ENCODE measurements at places on chromosomes 6 and 20.

- DNase-seq = no peak
Observed at GRCh38 chr20:24872291-24873024, 76.6 kb upstream of the CST7 start.

- no peak for DNase-seq
Observed at GRCh38 chr6:157831424-157832249, 8.6 kb downstream of the SNX9 start.

DNA sequence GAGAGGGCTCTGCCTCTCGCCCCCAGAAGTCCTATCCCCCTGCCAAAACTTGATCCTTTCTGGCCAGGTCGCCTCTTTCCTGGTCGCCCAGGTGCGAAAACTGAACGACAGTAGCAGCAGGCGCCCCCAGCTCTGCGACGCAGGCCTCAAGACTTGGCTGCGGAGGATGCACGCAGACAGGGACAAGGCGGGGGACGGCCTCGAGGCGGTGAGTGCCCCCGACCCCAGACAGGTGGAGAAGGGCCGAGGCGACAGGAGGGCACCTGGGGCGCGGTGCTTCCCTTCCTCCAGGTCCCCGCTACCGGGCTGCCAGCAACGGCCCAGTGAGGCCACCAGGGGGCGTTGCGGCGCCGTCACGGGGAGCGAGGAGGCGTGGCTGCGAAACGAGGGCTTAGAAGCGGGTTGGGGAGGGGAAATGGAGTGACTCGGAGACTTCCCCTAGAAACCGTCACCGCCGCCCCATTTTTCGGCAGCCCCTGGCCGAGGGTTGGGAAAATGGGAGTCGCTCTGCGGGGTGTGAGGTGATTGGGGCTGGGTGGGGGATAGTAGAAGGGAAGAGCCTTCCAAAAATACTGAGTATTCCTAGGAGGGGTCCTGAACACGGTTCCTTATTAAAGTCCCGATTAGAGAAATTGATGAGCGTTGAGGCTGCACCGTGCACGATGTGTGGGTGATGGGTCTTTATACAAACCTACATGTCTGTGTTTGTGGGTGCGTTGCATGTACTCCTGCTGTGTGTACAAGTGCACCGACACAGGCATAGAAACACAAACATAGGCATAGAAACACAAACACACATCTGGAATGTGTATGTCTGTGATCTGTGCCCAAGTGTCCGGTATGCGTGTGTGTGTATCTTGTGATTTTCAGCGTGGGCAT, 44.6 kb downstream of the ARHGAP40 start:
- peak; percentile 59 for DNase-seq

DNA sequence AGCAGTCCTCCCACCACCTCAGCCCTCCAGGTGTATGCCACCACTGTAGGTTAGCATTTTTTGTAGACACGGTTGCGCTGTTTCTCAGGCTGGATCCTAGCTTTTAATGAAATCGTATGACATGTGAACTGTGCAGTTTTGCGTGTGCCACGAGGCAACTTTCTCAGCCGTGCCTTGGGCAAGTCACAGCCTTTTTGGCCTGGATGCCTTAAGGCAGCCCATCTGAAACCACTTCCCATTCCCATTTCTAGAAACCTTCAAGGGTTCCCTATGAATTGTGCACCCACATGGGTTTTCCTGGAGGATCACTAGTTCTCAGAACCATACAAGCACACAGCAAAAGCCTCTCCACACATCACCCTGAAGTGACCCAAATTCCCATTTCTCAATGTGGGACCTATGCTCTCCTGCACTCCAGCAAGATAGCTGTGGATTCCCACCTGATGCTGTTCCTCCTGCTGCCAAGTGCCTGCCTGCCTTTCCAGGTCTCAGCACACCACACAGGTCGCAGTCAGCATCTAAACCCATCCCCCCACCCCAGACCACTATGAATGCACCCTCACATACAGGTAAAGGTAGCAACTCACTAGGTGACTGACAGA, 28.9 kb downstream of the SNX5 start:
- no peak for DNase-seq

DNA sequence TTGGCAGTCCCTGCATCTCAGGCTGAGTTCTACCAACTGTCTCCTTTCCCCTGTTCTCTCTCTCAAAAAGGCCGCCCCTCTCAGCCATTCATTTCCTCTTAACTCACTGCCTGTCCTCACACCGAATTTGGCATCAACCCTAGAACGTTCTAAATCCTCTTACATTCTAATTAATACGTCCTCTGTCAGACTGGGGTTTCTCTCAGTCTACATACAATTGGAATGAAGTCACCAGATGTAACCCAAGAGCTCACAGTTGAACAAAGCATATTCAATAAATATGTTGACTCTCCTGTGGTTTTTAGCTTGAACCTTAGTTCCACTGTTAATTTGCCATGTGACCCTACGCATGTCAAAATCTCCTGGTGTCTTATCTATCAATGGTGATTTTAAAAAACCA, 269.6 kb downstream of the CLIC5 start:
- DNase-seq = no peak

GRCh38 chr6:133610227-133610840, 278.6 kb upstream of the TCF21 start:
- DNase-seq = no peak

DNA sequence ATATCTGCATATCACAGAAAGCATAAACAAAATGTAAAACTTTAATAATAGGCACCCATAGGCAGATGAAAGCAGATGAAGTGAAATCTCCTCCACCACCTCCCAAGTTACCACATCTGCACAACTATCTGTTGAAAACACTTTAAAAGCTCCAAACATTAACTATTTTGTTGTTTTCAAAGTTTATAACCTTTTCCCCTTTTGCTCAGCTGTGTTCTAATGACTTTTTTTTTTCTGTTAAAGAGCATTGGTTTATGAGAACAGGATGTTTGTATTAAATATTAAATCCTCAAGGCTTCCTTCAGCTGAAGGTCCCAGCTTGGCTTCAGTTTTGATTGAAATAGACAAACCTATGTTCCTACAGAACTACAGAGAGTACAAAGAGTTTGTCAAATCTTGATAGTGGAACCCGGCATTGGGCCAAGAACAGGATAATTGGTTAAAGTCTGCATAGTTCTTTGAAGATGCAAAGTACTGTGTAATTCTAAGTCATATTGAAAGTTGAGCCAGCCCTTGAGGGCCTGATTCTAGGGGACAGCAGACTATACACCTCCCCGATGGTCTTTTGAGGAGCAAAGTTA, 255.1 kb upstream of the JAG1 start:
- DNase-seq = no peak

DNA sequence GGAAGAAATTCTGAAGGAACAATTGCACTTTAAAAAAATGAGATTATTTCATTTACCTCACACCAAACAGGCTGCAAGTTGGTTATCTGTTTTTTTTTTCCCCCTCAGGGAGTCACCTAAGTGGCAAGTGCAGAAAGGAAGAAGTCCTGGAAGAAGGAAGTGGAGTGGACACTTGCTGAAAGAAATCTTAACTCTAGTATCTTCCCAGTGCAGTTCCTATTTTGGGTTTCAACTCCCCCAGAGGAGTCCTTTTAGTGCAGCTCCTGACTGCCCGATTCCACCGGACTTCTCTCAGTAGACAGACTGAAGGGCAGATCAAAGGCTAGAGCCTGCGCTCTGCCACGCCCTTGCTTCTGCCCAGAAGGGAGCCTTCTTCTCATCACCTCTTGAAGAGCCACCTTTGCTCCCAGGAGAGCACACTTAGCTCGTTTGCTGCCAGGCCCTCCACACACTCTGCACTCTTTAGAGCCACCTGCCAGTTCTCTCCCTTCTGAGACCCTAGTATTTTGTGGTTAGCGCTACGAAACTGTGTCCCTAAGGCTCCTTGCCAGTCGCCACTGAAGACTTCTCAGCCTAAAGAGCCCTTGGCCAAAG, 4.9 kb downstream of the MTCL3 start:
- no peak for DNase-seq

DNA sequence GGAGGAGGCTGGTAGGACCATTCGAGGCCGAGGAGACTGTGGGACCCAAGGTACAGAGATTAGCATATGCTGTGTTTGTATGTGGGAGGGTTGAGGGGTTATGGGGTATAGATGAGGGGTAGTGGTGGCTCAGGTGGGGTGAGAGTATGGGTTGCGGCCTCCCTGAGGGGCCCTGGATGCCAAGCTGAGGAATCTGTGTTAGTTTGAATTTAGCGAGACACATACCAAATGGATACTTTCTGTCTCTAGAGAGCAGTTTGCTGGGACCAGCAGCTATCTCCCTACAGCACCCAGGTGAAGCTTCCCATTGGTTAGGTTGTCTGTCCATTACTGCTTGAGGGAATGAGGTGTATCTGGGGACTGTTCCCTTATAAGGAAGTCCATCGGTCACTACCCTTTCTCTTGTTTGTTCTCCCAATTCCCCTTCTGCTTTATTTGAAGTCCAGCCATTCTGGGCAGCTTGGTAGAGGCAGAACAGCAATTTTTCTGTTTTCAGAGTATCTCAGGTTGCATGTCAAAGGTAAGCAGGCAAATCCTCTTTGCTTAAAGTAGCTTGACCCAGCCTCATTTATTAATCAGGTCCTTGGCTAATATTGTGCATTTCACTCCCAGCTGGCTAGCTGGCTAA, 15.2 kb downstream of the CHMP4B start:
- DNase-seq = no peak

DNA sequence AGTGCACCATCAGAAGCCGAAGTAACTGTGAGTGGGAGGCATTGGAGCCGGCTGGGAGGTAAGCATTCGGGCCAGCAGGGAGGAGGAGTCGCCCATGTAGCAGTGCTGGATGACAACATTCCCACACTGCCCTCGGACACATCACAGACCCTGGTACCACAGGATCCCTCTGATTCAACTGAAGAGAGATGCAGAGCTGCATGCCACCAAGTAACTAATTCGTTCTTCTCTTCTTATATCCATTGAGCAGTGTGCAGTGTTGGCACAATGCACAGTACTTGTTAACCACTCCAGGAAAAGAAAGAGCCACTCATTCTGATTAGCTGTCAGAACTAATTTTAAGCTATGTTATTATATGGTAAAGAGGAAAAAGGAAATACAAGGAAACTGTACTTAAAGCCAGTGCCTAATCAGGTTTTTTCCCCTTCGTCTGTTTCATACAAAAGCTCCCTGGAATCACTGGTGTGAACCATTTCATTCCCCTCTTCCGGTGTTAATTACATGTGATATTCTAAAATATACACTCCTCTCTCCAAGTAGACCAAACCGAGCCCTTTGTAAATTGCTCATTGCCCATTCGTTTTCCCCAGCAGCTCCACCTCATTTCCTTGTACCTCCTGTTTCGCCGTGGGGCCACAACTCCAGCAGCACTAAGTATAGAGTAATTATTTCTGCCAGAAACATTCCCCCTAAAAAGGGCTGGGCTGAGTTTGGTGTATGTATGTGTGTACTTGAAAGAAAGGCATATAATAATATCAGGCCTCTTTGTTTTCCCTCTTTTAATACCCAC, 32.4 kb upstream of the ADTRP start:
- DNase-seq = no peak

- DNase-seq = no peak
Observed at GRCh38 chr20:38499366-38499765, 26.7 kb downstream of the RALGAPB start.

DNA sequence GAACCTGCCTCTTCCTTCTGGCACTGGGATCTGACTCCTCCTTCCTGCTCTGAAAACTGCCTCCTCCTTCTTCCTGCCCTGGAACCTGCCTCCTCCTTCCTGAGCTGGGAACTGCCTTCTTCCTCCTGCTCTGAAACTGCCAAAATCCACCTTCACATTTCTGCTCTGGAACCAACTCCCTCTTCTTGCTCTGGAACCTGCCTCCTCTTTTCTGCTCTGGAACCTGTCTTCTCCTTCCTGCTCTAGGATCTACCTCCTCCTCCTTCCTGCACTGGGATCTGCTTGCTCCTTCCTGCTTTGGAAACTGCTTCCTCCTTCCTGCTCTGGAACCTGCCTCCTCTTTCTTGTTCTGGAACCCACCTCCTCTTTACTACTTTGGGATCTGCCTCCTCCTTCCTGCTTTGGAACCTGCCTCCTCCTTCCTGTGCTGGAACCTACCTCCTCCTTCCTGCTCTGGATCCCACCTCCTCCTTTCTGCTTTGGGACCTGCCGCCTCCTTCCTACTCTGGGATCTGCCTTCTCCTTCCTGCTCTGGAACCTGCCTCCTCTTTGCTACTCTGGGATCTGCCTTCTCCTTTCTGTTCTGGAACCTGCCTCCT, 315.5 kb downstream of the PRL start:
- no peak for DNase-seq

GRCh38 chr6:18395856-18396197, 8.7 kb downstream of the RNF144B start:
- DNase-seq = no peak

DNA sequence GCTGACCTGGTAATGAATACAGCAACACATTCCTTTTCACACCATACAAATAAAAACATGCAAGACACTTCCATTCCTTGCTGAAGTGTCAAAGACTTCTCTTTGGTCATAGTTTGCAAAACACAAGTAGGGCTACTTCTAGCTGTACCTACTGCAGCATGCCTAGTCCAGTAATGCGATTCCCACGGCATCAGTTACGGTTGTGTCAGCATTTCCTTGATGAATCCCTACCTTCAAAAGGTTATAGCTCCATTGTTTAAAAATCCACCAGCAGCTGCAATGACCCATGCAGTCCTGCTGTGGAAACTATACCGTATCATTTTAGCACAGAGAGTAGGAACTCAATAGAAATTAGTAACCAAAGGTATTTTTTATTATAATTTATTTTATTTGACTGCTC, 1371.5 kb downstream of the EPHA7 start:
- no peak for DNase-seq

GRCh38 chr20:957544-957943, 41.4 kb upstream of the ANGPT4 start:
- no peak for DNase-seq

- DNase-seq = no peak
Observed at GRCh38 chr6:3135668-3136291, 17.3 kb downstream of the BPHL start.

DNA sequence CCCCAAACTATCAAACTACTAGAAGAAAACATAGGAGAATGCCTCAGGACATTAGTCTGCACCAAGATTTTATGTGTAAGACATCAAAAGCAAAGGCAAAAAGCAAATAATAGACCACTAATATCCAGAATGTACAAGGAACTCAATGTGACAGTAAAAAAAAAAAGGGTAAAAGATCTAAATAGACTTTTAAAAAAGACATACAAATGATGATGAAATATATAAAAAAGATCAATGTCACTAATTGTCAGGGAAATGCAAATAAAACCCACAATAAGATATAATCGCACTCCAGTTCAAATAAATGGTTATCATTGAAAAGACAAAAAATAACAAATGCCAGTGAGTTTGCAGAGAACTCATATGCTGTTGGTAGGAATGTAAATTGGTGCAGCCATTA, 118.3 kb upstream of the DUSP22 start:
- no peak for DNase-seq

GRCh38 chr6:47308552-47309290, 984 bp downstream of the TNFRSF21 start:
- peak; percentile 13 for DNase-seq

- DNase-seq = no peak
Observed at GRCh38 chr6:159871241-159871640, 19.5 kb upstream of the MAS1 start.

DNA sequence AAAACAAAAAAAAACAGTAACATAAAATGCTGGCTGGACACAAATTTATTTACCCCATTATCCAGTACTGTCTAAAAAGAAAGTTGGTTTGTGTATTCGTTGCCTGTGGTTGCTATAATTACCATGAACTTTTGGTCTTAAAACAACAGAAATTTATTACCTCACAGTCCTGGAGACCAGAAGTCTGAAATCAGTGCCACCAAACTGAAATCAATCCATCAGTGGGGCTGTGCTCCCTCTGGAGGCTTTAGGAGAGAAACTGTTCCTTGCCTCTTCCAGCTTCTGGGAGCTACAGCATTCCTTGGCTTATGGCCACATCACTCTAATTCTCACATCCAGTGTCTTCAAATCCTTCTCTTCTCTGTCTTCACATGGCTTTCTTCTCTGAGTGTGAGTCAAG, 79.4 kb downstream of the SNX5 start:
- DNase-seq = no peak

GRCh38 chr6:123089226-123089625, 93.2 kb downstream of the CLVS2 start:
- no peak for DNase-seq

All from HL-60 (cell line).